ENCODE measurements at places on chromosomes 11 and 22.

- no peak for DNase-seq
Measured at GRCh38 chr22:41949297-41949965, 2.5 kb upstream of the CENPM start.

- no peak for DNase-seq
Measured at GRCh38 chr11:92931746-92932422, 37.6 kb upstream of the MTNR1B start.

DNA sequence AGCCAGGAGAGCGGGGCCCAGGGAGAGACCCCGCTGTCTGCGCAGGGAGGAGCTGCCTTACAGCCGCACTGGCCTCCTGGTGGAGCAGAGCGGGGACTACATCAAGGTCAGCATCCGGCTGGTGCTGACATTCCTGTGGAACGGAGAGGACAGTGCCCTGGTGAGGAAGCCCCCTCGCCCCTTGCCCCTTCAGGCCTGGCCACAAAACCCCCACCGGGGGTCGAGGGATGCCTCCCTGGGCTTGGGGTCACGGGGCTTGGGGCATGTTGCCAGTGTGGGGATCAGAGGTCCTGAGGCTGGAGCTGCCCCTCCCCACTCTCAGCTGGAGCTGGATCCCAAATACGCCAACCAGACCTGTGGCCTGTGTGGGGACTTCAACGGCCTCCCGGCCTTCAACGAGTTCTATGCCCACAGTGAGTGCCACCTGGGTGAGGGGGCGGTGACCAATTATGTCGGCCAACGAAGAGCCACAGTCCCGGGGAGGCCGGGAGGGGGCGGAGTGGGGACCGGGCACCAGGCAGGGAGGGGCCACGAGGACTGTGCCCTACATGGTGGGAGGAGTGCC lies 4.2 kb downstream of the MUC5B start:
- DNase-seq: no peak

GRCh38 chr22:25039754-25040153 lies 87.2 kb downstream of the KIAA1671 start:
- no peak for DNase-seq

DNA sequence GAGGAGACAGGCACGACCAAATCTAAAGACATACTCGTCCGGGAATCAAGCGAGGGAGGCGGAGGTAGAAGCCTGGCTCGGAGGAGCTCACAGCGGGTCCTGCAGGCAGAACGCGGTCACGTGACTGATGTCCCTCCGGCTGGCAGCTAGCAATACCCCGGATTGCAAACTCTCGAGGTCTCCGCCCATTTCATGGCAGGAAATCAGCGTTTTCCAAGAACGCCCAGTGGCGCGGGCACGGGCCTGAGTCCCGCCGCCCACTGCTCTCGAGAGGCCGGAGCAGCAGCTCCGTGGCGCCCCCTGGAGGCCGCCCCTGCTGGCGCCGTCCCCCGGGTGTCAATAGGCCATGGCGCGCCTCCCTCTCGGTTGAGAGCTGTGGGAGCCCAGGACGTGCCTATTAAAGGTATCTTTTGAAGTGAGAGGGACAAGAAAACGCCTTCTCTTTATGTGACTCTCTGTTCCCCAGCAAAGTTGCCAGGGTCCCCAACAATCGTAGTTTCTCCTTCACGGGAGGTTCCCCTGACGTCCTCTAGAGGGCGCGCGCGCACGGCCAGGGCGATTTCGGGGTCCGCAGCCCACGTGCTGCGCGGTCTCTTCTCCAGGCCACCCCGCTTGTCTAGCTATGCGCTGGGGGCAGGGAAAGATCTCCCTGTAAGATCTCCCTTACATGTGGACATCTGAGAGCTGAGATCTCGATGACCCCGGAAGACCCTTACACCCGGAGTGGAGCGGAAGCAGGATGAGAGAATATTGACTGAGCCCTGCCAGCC lies 37.3 kb upstream of the RBFOX2 start:
- DNase-seq: peak; percentile 96

DNA sequence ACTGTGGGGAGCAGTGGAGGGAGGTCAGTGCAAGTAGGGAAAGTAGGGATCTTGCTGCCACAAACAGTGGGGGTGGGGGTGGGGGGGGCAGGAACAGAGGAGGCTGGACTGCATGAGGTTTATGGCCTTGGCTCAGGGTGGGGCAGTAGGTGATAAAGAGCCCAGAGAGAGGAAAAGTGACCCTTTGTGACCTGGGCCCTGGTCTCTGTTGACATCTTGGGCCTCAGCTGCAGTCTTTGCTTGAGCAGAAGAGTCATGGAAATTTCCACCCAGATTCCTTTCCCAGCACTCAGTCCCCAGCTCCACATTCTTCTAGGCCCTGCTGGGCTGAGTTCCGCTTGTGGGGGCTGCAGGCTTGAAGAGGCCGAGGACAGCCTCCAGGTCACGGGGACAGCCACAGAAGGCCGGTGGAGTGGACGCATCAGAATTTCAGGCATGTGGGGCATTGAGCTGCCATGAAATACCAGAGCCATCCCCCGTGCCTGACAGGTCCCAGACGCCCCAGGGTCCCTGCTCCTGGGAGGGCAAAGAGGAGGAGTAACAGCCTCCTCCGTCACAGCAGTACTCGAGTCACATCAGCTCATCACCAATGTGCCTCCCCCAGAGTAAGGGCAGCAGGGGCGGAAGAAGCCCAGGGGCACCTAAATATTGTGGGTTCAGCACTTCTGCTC lies 9.7 kb upstream of the MALAT1 start:
- DNase-seq: no peak

GRCh38 chr11:99708928-99709672 lies 688.4 kb downstream of the CNTN5 start:
- DNase-seq: no peak

GRCh38 chr11:14423633-14424032 lies 64.7 kb upstream of the RRAS2 start:
- DNase-seq: no peak

GRCh38 chr11:2537010-2537705 lies 92.3 kb downstream of the KCNQ1 start:
- DNase-seq: no peak

DNA sequence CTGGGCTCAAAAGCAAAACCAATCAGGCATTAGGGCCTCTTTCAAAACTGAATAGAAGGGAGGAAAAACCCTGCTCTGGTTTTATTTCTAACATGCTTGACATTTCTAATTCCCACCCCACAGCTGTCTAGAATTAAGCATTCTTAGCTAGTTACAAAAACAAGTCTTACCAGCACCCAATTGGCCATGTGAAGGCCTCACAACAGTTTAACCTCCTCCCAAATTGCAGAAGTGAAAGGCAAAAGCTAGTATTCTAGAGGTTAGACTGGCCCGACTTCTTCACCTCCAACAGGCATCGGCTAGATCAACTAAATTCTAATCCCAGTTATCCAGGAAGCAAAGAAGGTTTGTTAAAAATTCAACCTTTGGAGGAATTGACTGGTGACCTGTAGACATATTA lies 6.5 kb downstream of the SF1 start:
- no peak for DNase-seq

- peak; percentile 62 for DNase-seq
Measured at GRCh38 chr22:22207845-22208564, 36.6 kb upstream of the VPREB1 start.

- no peak for DNase-seq
Measured at GRCh38 chr22:19638282-19639015, 75.9 kb upstream of the SEPTIN5 start.

- no peak for DNase-seq
Measured at GRCh38 chr11:57175478-57175877, 6.3 kb upstream of the LRRC55 start.

- DNase-seq: no peak
Measured at GRCh38 chr11:78400702-78401101, 16.9 kb downstream of the GAB2 start.

GRCh38 chr11:128711136-128711535 lies 17.3 kb downstream of the FLI1 start:
- DNase-seq: no peak

- no peak for DNase-seq
Measured at GRCh38 chr11:44011797-44012196, 36.0 kb upstream of the ACCSL start.

GRCh38 chr11:123356539-123356938 lies 73.5 kb upstream of the GRAMD1B start:
- DNase-seq: no peak

DNA sequence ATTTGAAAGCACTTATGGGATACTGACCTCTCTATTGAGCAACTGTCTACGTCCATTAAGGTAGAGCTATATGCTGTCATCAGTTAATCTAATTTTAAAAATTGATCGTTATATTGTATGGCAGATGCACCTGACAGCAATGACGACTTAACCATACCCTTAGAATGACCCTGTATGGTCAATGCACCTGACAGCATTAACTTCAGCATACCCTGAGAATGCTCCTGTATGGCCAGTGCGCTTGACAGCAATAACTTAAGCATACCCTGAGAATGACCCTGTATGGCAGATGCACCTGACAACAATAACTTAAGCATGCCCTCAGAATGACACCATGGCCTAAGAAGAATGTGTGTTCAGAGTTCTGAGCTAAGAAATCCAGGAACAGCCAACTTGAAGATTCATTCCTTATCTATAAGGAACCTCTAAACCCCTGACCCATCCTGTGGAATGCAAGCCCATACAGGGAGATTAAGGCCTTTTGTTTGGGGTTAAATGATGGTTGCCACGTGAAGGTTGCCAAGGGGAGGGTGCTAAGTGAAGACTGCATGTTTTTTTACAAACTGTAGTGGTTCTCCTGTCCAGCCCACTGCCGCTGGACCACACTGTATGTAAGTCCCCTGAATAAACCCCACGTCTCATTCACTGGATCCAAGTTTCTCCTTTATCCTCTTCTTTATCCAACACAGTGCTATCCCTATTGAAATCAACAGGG lies 138.3 kb downstream of the GUCY1A2 start:
- DNase-seq: no peak

- DNase-seq: no peak
Measured at GRCh38 chr22:20013382-20013871, 3.2 kb downstream of the ARVCF start.

DNA sequence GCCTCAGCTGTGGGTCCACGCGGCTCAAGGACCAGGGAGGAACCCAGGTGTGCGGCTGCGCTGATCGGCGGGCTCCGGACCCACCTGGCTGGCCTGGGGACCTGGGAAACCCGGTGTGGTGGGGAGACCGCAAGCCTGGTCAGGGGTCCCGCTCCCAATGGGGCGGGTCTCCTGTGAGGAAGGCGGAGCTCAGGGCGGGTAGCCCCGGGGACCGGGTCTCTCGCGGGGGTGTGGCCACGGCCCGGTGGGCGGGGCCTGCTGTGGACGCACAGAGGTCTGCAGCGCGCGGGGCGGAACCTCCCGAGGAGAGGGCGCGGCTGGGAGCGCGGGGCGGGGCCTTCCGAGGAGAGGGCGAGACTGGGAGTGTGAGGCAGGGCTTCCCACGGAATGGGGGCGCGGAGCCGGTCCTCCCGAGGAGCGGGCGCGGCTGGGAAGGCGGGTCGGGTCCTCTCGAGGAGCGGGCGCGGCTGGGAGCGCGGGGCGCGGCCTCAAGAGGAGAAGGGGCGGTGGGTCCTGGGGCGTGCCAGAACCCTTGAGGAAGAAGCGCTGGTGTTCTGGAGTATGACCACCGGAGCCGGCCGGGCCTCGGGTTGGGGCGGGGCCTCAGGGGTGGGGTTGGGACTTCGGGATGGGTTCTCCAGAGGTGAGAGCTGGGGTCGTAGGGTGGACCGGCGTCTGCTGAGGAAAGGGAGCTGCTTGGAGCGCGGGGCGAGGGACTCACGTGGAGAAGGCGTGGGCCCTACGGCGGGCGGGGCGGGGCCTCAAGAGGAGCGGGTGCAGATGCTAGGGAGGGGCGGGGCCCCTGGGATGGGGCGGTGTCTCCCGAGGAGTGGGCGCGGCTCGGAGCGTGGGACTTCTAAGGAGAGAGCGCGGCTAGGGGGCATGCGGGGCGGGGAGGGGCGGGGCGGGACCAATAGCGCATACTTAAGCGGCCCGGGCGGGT lies 20.8 kb downstream of the DGCR6L start:
- DNase-seq: peak; percentile 65

- DNase-seq: no peak
Measured at GRCh38 chr11:116073854-116074837, 569.9 kb upstream of the CADM1 start.

GRCh38 chr22:33766091-33766490 lies 154.2 kb downstream of the LARGE1 start:
- no peak for DNase-seq

DNA sequence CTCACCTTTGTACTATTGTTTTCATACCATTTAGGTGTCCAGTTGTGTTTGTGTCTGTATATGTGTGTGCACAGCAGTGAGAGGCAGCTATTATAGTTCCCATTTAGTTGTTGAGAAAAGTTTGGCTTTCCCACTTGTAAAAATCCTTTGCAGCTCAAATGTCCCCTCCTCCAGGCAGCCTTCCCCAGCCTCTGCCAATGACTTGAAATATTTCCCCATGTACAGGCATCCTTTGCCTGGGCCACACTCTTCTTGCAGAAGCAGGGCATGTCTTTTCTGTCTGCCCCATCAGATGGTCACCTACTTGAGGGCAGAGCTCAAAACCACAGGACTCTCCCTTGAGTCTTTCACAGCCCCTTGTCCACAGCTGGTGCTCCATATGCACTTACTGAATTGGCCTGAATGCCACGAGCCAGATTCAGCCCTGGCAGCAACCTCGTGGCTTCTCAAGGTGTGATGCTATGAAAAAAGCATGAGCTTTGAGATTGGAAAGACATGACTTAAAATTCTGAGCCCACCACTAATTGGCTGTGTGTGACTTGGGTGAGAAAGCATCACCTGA lies 39.3 kb downstream of the MYEOV start:
- no peak for DNase-seq

DNA sequence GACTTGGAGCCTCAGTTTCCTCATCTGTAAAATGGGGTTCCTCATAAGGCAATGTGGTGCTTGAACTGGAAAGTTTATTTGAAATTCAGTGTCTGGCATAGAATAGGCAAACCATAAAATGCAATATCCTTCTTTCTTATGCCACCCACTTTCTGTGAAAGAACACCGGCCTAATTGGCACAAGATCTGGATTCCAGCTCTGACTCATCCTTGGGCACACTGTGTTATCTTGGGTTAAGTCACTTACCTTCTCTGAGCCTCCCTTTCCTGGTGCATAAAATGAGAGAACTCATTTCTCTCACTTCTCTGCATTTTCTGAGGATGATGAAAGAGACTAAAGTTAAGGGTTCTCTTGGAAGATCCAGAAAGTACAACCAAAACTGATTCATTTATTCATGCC lies 5.1 kb downstream of the INSC start:
- DNase-seq: no peak

DNA sequence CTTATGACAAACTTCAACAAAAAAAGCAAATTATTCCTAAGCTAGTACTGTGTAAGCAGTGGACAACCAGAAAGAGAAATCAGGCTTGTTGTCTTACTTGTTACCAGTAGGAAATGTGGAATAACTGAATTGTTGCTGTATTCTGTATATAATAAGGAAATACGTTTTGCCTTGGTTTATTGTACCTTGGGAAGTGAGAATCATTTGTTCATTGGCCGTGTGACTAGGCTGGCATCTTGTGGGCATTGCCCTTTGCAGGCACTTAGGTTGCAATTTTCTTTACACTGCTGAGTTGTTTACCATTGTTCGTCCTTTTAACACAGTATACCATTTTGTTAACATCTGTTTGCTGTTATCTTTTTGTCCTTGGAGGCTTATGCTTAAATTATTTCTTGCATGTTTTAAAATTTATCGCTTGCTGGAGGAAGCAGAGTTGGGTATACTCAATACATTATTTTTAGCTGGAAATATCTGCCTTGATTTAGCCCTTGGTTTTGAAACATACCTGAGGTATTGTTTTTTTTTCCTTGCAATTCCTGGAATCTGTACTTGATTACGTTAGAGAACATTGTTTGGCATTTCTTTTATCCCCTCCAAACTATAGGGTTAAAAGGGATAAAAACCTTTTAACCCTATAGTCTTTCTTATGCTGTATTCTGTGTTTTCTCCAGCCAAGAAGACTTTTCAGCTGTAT lies 109.3 kb downstream of the DDX10 start:
- DNase-seq: no peak

GRCh38 chr11:119671051-119671450 lies 57.9 kb downstream of the NECTIN1 start:
- DNase-seq: peak; percentile 61
